ENCODE measurements at places on chromosomes 2 and 18.

- peak; percentile 69 for DNase-seq
Measured at GRCh38 chr2:12774395-12774727, 57.6 kb downstream of the TRIB2 start.

DNA sequence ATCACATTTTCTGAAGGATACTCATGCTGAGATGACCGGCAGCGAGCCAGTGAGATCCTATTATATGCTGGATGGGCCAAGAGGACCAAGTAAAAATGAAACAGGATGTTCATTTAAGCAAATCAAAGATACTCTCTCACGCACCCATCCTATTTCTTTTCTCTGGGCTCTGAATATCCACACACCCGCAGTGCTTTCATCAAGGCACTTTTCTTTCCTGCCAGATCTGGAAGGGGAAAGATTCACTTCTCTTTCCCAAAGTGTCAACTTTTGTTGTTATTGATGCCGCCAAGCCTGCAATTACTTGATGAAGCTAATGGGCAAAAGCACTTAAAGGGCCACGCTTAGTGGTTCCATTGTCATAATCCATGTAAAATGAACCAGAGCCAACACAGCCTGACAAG is 191.9 kb upstream of the CHAC2 start:
- DNase-seq = peak; percentile 3

- peak; percentile 87 for DNase-seq
Measured at GRCh38 chr2:46540496-46541331, 61.3 kb downstream of the TMEM247 start.

DNA sequence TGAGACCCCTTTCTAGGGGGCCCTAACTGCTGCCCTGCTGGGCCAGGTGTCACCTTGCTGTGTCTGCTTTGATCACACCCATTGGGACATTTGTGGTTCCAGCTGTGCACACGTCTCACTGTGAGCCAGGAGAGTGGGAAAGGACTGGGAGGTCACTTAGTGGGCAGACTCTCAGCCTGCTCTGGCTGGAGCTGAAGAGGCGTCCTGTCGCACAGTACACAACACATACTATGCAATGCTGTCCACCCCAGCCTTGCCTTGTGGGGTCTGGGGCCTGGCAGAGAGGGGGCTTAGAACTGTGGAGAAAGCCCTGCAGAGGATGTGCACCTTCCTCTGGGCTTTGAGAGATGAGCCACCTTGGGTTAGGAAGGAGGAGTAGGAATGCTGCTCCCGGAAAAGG is 25.3 kb upstream of the ASPRV1 start:
- no peak for DNase-seq

DNA sequence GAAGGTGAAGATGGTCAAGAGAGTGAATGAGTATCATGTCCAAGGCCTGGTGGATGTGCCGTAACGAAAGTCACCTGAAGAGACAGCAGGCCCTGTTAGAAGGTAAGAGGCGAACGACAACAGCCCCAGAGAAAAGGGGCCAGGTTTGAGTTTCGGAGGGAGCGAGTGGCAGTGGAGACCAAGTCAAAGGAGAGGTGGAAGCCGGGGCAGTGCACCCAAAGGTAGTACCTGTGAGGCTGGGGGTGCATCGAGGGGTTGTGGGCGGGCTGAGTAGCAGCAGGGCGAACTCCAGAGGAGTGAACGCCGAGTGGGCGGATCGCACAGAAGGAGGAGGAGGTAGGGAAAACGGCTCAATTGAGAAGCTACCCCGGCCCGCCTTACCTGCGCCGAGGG is 358 bp downstream of the USP37 start:
- DNase-seq = no peak

DNA sequence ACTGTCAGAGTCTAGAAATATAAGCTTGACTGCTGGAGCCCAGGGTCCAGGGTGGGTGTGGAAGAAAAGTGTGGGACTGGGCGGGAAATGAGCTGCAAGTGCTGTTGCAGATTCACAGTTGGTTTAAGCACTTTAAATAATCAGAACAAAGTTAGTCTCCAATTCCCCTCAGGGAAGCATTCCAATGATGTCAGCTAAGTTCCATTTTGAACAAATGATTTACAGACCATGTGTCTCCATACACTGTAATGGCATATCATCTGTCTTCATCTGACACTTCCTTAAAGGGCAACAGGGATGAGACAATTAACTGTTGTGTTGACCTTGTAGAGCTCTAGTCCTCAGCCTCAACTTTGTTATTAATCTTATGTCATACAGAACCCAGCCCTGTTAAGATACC is 31.5 kb upstream of the REG3A start:
- DNase-seq = no peak

GRCh38 chr2:33230842-33231241 is 245.6 kb upstream of the RASGRP3 start:
- DNase-seq = no peak

DNA sequence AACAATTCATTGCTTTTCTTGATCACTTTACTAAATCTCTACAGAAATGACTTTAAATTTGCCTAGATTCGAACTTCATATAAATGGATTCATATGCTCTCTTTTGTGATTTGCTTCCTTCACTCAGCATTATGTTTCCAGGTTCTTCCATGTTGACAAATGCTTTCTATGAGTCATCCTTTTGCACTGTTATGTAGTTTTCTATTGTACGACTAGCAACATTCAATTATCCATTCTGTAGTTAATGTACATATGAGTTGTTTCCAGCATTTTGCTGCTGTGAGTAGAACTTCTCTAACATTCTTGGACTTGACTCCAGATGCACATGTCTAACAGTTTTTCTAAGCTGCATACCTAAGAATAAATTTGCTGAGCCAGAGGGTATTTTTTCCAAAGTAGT is 66.5 kb upstream of the NEUROD1 start:
- peak; percentile 25 for DNase-seq

- DNase-seq = no peak
Measured at GRCh38 chr2:118994172-118994700, 52.2 kb downstream of the MARCO start.

DNA sequence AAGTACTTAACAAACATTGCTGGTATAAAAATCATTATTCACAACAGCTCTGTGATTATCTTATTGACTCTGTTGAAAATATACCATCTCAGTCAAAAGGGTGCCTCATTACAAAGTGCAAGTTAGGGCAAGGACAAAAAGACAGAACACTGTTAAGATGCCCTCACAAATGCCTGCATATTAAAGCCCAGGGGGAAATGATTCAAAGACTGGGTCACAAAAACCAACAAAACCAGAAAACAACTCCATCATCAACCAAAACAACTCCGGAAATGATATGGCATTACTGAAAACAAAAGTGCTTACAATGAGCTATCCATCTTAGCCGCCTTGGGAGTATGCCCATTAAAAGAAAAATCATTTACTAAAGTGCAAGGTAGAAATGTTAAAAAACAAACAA is 9.9 kb downstream of the PLA2R1 start:
- no peak for DNase-seq

GRCh38 chr18:987325-988186 is 82.9 kb downstream of the ADCYAP1 start:
- DNase-seq = peak; percentile 47

GRCh38 chr2:74755386-74755785 is 78.5 kb upstream of the HK2 start:
- DNase-seq = no peak

DNA sequence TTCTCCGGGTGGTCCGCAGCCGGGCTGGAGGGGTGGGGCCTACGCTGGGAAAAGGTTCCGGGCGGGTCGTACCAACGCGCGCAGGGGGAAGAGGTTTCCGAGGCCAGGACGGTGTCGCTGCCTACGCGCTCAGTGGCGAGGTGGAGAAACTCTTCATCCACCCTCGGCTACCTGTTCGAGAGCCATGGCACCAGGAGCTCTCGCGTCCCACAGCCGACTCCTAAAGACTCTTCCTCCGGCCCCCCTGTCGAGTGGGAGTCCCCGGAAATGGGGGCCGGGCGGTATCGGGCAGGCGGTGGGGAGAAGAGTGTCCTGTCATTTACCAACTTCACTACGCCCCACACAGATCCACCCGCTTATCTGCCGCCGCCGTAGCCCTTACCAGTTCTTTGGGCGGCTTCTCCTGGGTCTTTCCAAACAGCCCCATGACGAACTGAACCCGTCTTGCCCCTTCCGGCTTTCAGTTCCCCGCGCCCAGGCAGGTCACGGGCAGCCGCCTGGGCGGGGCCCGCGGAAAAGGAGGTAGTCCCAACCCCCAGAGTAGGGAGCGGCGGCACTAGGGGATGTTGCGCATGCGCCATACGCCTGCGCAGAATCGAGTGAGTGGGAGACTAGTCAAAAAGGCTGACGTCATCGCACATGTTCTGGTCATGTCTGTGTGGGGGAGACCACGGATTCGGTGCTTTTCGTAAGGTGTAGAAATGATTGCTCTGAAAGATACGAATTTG is at the start of gene CHMP3:
TSS of gene CHMP3 (minus strand) at position 522 of the 728 bp plus-strand sequence. CDS start at position 427, 95 bp downstream.
- peak; percentile 97 for DNase-seq

GRCh38 chr18:34985963-34986362 is 55.2 kb upstream of the MAPRE2 start:
- DNase-seq = no peak

GRCh38 chr2:156046900-156047299 is 285.6 kb downstream of the NR4A2 start:
- no peak for DNase-seq

- no peak for DNase-seq
Measured at GRCh38 chr2:110679337-110679707, 1.5 kb upstream of the BUB1 start.

DNA sequence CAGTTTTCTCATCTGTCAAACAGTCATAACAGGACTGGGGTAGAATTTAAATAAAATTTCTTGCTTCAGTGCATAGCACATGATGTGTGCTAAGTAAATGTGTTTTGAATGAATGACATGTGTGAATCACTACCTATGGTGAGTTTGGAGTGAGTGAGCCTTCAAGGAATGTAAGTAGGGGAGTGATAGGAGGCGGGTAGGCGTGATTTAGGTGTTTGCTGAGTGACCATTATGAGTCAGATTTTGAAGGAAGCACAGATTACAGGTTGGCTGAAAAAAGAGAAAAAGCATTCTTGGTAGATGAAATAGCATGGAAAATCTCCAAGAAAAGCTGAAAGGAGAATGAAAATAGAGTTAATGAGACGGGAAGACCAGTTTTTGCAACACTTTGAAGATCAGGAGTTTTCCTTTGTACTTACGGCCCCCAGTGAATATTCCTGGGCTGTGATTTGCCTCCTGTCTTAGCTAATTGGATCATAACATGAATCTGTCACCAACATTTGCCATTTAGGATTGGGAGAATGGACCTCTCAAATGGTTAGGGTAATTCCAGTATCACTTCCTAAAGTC is 136.9 kb upstream of the GATA6 start:
- DNase-seq = peak; percentile 95

DNA sequence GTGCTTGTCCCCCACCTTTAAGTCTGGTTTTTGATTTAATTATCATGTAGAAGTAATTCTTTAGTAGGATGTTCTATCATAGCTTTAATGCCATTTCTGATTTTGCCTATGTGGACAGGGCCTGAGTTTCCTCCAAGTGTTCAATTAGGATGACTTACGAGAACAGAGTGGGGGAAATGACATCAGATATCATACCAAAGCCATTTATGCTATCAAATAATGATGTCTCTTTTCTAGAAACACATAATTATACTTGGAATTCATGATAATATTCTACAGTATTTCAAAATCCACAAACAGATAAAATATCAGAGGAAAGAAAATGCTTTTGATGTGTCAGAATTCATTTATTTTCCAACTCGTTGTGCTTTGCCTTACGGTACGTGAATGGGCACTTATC is 165.9 kb upstream of the SPRED2 start:
- no peak for DNase-seq

DNA sequence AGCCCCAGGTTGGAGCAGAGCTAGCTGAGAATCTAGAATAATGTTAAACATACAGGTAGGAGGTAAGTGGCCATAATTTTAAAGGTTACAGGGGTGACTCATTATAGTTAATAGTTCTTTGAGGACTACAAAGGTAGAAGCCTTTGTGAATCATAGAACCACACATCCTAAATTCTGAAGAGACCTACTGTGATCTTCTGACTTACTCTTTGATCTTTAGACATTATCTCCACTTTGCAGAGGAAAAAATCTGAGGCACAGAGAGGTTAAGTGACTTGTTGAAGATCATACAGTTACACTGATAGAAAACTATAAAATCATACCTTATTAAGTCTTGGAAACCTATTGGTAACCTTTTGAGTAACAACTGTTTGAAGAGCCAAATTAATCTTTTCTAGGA is 1051.3 kb upstream of the NRXN1 start:
- no peak for DNase-seq

DNA sequence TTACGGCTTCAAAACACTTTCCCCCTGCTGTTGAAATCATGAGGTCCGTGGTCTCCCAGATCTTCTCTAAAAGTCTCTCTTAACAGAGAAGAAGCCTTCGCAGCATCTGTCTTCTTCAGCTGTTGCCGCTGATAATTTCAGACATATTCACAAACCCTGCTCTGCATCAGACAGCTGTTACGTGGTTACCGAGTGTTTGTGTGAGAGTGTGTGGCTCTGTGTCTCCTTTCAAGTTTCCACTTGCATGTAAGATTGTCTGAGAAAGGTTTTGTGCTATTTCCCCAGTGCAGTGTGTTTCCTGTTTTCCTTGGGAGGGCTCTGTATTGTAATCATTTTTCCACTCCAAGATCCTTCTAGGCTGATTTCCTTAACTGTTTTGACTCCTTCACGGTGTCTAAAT is 32.8 kb downstream of the MAIP1 start:
- DNase-seq = peak; percentile 27

DNA sequence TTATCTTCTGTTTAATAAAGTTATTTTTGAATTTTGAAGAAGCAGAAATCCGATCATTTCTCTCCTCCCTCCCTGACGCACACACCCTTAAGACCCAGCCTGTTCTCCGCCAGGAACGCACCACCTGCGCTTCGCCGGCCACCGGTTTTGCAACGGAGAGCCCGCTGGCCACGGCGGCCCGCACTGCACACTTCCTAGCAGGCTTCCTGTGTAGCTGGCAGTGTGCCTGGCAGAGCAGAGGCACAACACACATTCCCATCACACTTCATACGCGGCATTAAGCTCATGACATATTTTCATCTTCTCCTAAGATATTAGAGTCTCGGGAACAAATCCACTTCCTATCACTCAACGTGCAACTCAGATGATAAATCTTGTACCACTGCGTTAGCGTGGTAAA is 148.0 kb downstream of the HDAC4 start:
- no peak for DNase-seq

- DNase-seq = no peak
Measured at GRCh38 chr2:214995409-214995808, 143.0 kb downstream of the ABCA12 start.

DNA sequence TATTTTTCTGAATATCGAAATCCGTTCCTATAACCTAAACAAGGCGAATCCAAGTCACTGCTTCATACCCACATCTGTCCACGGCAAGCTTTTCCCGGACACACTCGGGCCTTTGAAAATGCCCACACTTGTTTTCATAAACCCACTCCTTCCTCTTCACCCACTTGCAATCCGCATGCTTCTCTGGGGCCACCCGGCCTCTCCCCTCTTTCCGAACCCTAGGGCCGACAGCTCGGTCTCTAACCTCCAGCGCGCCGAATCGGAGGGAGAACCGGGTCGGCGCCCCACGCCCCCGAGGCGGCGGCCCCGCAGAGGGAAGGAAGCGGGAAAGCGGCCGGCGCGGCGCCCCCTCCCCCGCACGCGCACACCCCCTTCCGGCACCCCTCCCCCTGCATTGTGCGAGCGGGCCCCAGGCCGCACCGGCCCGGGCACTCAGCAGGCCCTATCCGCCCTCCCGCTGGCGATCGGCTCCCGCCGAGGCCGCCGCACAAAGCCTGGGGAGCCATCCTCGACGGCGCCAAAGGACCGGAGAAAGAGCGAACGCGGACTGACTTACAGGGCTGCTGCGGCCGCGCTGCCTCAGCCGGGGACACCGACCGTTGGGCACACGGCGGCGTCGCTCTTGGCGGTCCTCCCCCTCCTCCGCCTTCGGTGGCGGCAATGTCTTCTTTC is 467 bp downstream of the PUM2 start:
- DNase-seq = no peak

All from fibroblast of mammary gland (primary cell).